ENCODE measurements at places on chromosomes 3 and 15. TPM values are rescaled to one million over a fixed set of nuclear protein-coding genes. Genes with fewer than 3 reads are reported as not detected.

Gene THRB
- 14.2 TPM for total RNA-seq

Gene GOLGA6L2
- not detected for total RNA-seq

Gene SNRPA1
- total RNA-seq: 37.3 TPM

Gene GRM7
- total RNA-seq: not detected

Gene NECTIN3
- 2.4 TPM for total RNA-seq

Gene ADAMTS17
- 1.0 TPM for total RNA-seq

Gene ROPN1
- not detected for total RNA-seq

Gene KNG1
- not detected for total RNA-seq

Gene CCR9
- not detected for total RNA-seq

Gene COL6A5
- total RNA-seq: not detected

Gene AADAC
- not detected for total RNA-seq

Gene TGM4
- total RNA-seq: 0.34 TPM

Gene KBTBD13
- total RNA-seq: not detected

Gene PRR23E
- not detected for total RNA-seq

Gene SERPINI2
- total RNA-seq: not detected

Gene SNAPC5
- 62.5 TPM for total RNA-seq

Gene FBLN2
- 1.4 TPM for total RNA-seq

Gene SLC12A1
- not detected for total RNA-seq

Gene FBXO40
- not detected for total RNA-seq

Gene COMMD4
- total RNA-seq: 31.2 TPM

Gene ACKR4
- total RNA-seq: not detected

Gene CCR5
- not detected for total RNA-seq

Gene DYNLT2B
- 13.8 TPM for total RNA-seq

Gene CNBP
- 379 TPM for total RNA-seq

Gene CFAP100
- total RNA-seq: not detected

Gene DLL4
- under 0.01 TPM for total RNA-seq

Gene TGM5
- total RNA-seq: 1.5 TPM

Gene PFKFB4
- total RNA-seq: 15.7 TPM

Gene FAM174B
- total RNA-seq: 1.3 TPM

Gene TMCO5A
- not detected for total RNA-seq

Gene PLA2G4D
- total RNA-seq: 0.07 TPM

Gene SAMMSON
- total RNA-seq: not detected

Gene MESP1
- 0.07 TPM for total RNA-seq

Gene GXYLT2
- total RNA-seq: 11.2 TPM

Gene CTXND1
- not detected for total RNA-seq

Gene CLDN18
- not detected for total RNA-seq

Gene LDHAL6B
- total RNA-seq: not detected

Gene ARL14
- under 0.01 TPM for total RNA-seq

Gene CKMT1B
- 69.5 TPM for total RNA-seq

Gene PLA2G4F
- total RNA-seq: 6.5 TPM

Gene MME
- 16.1 TPM for total RNA-seq

Gene STRA6
- 3.5 TPM for total RNA-seq

Gene CCDC39
- under 0.01 TPM for total RNA-seq

Gene SERF2
- total RNA-seq: 224 TPM

Gene GNL3
- total RNA-seq: 219 TPM

Gene CADM2
- 0.28 TPM for total RNA-seq

Gene C2CD4B
- total RNA-seq: 0.28 TPM

Gene DNASE1L3
- total RNA-seq: 11.7 TPM
